HepG2 (cell line): ENCODE measurements at places on chromosomes 1 and 21.
A peak's percentile ranks its signal among the peaks of the same experiment; 100 is the strongest.

- no peak for DNase-seq
- H3K36me3 ChIP-seq: no peaks in the 10 kb centered on the region
- H3K4me3 ChIP-seq: no peak overlapping the region
- no peak overlapping the region for H3K27ac ChIP-seq
- no peaks in the 10 kb centered on the region for H3K4me1 ChIP-seq
These were observed 21.2 kb upstream of the SYCP1 start for GRCh38 chr1:114833421-114833820.

- H3K27me3 ChIP-seq: no peaks in the 10 kb centered on the region
- H3K36me3 ChIP-seq: no peaks in the 10 kb centered on the region
- no peak overlapping the region for H3K4me3 ChIP-seq
- DNase-seq: no peak
These were observed 652.5 kb downstream of the KIF26B start for GRCh38 chr1:245807306-245807705.

DNA sequence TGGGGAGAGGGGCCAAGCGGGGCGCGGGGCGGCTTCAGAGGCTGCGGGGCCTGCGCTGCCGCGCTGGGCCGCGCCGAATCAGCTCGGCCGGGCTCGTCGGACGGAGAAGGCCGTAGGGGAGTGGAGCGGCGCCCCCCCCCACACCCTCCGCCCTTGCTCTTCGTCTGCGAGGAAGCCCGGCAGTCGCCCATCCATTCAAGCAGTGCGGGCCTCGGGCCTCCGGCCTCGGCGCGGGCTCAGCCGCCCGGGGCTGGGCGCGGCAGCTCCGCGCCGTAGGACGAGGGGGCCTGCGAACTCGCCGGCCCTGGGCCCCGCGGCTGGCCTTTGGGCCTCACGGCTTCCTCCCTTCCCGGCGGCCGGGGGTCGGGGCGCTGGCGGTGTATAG lies 564 bp downstream of the CTPS1 start:
- H3K27me3 ChIP-seq: no peaks in the 10 kb centered on the region
- H3K27ac ChIP-seq: peak overlapping the region; percentile 98

DNA sequence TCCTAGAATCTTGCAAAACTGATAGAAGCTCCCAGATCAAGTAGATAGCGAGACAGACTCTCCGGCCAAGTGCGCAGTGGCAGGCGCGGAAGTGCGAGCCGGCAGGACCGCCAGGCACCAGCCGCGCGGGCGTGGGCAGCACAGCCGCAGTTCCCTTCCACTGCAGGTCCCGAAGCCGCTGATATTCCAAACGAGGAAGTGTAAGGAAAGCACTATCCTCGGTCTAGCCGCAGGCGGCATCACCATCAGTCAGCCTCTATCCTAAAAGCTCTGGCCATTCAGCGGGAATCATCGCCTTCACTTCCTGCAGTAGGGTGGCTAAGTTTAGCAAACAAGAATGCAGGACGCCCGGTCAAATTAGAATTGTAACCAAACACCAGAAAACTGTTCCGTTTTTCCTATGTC lies 710 bp downstream of the GLRX2 start:
- H3K4me3 ChIP-seq: peak overlapping the region; percentile 70
- peaks cover 2% of the 10 kb centered on the region for H3K36me3 ChIP-seq
- peaks cover 50% of the 10 kb centered on the region for H3K4me1 ChIP-seq
